ENCODE measurements at places on chromosomes 16 and 17.

GRCh38 chr17:82966415-82966814 is 113.0 kb upstream of the METRNL start:
- peak; percentile 17 for DNase-seq
- peaks cover 5% of the 10 kb centered on the region for H3K36me3 ChIP-seq
- no peak overlapping the region for H3K27ac ChIP-seq
- no peaks in the 10 kb centered on the region for H3K27me3 ChIP-seq
- H3K4me3 ChIP-seq, result no peak overlapping the region
- no peaks in the 10 kb centered on the region for H3K4me1 ChIP-seq

GRCh38 chr16:77782694-77783093 is 5.7 kb upstream of the VAT1L start:
- no peak for DNase-seq
- H3K4me3 ChIP-seq, result no peak overlapping the region
- H3K36me3 ChIP-seq, result peaks cover 6% of the 10 kb centered on the region
- H3K27me3 ChIP-seq, result peaks cover 3% of the 10 kb centered on the region
- no peaks in the 10 kb centered on the region for H3K4me1 ChIP-seq

DNA sequence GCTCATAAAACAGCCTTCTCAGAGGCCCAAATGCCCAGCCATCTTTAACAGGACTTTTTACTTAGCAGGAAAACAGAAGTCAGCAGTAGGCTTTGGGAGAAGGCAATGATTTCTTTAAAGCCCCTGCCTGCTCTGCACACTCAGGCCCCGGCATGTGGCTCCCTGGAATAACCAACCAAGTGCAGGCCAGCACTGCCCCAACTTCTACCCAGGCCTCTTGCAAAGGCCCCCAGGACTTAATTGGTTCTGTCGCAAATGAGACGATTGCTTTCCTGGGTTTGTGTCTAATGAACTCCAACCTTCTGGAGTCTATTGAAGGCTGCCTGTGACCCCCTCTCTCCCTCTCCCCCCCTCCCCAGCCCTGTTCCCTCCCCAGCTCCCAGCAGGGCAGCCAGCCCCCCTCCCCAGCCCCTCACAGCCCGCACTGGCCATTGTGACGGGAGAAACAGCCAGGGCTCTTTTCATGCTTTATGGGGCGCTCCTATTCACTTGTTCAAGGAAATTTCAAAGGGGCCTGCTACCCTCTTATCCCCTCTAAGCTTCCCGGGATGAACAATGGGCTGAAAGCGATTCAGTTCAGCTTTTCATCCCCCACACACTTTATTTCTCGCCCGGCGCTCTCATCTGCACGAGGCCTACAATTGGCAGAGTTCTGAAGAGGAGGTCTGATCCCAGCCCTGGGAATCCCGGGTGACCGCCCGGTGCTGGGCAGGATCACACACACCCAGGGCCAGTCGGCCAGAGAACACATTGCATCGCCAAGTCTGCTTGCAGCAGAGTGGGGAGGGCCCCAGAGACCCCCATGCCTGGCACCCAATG is 15.5 kb downstream of the AXIN2 start:
- no peak overlapping the region for H3K27ac ChIP-seq
- peaks cover 9% of the 10 kb centered on the region for H3K4me1 ChIP-seq
- no peak overlapping the region for H3K4me3 ChIP-seq
- H3K36me3 ChIP-seq, result peaks cover 62% of the 10 kb centered on the region
- H3K27me3 ChIP-seq, result no peaks in the 10 kb centered on the region
- DNase-seq, result no peak

- H3K27me3 ChIP-seq, result no peaks in the 10 kb centered on the region
- H3K4me3 ChIP-seq, result no peak overlapping the region
- H3K27ac ChIP-seq, result no peak overlapping the region
- H3K36me3 ChIP-seq, result peaks cover 5% of the 10 kb centered on the region
Measured at GRCh38 chr17:29060475-29060874, 17.5 kb downstream of the PIPOX start.

DNA sequence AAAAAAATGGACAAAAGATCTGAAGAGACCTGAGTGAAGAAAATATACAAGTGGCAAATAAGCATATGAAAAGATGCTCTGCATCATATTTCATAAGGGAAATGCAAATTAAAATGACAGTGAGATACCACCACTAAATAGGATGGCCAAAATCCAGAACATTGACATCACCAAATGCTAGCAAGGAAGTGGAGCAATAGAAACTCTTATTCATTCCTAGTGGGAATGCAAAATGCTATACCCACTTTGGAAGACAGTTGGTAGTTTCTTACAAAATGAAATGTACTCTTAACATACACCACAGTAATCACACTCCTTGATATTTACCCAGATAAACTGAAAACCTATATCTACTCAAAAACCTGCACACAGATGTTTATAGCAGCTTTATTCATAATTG is 33.6 kb downstream of the DHRS7B start:
- H3K36me3 ChIP-seq, result no peaks in the 10 kb centered on the region
- no peak overlapping the region for H3K27ac ChIP-seq
- DNase-seq, result no peak

GRCh38 chr17:34613064-34614019 is 34.0 kb downstream of the TMEM132E start:
- H3K4me1 ChIP-seq, result peaks cover 25% of the 10 kb centered on the region
- H3K27me3 ChIP-seq, result no peaks in the 10 kb centered on the region
- H3K36me3 ChIP-seq, result no peaks in the 10 kb centered on the region
- no peak for DNase-seq

GRCh38 chr17:700504-701094 is 14.0 kb downstream of the VPS53 start:
- no peaks in the 10 kb centered on the region for H3K4me1 ChIP-seq
- DNase-seq, result no peak
- H3K27ac ChIP-seq, result no peak overlapping the region
- H3K4me3 ChIP-seq, result no peak overlapping the region
- no peaks in the 10 kb centered on the region for H3K36me3 ChIP-seq

DNA sequence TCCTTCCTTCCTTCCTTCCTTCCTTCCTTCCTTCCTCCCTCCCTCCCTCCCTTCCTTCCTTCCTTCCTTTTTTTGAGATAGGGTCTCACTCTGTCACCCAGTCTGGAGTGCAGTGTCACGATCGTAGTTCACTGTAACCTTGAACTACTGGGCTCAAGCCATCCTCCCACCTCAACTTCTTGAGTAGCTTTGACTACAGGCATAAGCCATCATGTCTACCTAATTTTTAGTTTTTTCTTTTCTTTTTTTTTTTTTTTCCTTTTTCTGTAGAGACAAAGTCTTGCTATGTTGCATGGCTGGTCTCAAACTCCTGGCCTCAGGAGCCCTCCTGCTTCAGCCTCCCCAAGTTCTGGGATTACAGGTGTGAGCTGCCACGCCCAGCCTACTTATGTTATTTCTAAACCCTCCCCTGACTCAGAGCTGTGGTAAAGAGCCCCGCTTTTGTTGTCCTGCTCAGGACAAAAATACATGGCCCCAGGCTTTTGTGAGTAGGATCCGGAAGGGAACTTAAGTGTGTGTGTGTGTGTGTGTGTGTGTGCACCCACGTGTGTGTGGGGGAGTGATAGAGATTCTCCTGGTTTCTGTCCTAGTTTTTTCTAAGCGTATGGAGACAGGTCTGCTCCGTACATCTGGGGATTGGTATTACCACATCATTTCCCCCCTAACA is 67.1 kb downstream of the PRKCB start:
- no peaks in the 10 kb centered on the region for H3K36me3 ChIP-seq
- no peak for DNase-seq
- H3K27me3 ChIP-seq, result no peaks in the 10 kb centered on the region
- H3K27ac ChIP-seq, result no peak overlapping the region
- peaks cover 4% of the 10 kb centered on the region for H3K4me1 ChIP-seq
- H3K4me3 ChIP-seq, result no peak overlapping the region

DNA sequence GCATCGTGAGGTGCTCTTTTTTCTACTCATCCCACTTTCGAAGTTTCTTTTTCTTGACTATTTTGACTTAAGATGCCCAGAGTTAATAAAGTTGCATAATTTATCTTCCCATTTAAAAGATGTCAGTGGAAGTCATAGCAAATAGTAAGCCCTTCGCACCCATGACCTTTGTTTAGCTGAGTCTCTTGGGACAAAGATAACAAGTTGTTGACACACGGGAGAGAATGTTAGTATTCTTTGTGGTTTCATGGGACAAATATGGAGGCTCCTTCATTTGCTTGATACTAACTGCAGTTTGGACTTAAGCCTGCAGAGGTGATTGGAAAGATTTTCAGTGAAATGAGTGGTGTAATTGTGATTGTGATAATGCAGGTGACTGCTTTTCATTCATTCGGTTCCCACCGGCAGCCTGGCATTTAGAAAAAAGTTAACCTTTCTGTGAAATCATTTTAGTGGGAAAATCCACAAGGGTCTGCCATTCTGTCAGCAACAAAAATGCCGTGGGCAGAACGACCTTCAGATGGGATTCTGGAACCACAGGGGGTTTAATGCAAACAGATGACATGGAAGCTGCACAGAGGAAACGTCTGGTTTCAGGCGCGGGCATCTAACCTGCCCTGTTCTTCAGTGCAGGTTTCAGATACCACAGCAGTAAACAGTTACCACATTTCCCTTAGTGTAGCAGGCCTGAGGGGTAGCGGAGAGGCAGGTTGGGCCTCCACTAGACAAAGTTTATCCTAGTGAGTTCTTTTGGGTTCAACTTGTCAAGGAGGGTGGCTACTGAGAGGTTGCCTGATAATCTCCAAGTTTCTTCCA is 123.0 kb downstream of the RPTOR start:
- no peak overlapping the region for H3K27ac ChIP-seq
- no peaks in the 10 kb centered on the region for H3K36me3 ChIP-seq
- no peak for DNase-seq
- H3K4me1 ChIP-seq, result peaks cover 5% of the 10 kb centered on the region
- H3K4me3 ChIP-seq, result no peak overlapping the region
- H3K27me3 ChIP-seq, result no peaks in the 10 kb centered on the region

DNA sequence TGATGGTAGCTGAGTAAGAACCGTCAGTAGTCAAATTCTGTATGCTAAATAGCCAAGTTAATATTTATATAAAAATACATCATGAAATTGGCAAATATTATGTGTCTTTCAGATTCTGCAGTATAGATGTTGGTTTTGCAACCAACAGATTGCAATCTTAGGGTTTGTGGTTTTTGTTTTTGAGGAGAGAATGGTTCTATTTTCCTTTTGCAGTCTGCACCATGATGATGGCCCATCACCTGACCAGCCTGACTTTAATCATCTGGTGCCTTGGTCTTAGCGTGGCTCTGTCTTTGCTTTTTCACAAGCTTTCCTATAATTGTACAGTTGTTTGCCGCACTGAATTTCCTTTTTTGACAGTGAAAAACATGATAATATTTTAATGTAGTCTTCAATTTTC is 50.7 kb downstream of the NUP93 start:
- H3K27ac ChIP-seq, result no peak overlapping the region
- no peak for DNase-seq
- no peak overlapping the region for H3K4me3 ChIP-seq
- H3K36me3 ChIP-seq, result no peaks in the 10 kb centered on the region
- H3K4me1 ChIP-seq, result peaks cover 16% of the 10 kb centered on the region

- peaks cover 6% of the 10 kb centered on the region for H3K36me3 ChIP-seq
- H3K27me3 ChIP-seq, result no peaks in the 10 kb centered on the region
- H3K4me1 ChIP-seq, result no peaks in the 10 kb centered on the region
- H3K4me3 ChIP-seq, result no peak overlapping the region
- H3K27ac ChIP-seq, result no peak overlapping the region
Measured at GRCh38 chr16:88799569-88800276, 3.9 kb upstream of the CDT1 start.

DNA sequence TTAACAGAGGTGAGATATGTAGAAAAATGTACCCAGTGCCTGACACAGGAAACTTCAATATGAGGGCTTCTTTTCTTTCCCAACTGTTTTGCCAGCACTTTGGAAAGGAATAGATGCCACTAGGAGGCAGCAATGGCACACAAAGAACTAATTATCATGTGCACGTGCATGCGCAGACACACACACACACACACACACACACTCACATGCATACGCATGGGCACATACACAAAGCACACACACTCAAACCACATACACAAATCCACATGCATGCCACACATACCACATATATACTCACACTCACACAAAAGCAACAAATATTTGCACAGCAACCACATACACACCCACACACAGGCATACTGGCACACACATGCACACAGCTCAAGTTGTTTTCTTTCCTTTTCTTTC is 8.8 kb upstream of the CEP112 start:
- no peaks in the 10 kb centered on the region for H3K27me3 ChIP-seq
- H3K4me1 ChIP-seq, result no peaks in the 10 kb centered on the region
- no peak overlapping the region for H3K4me3 ChIP-seq
- peak; percentile 69 for DNase-seq
- no peak overlapping the region for H3K27ac ChIP-seq

DNA sequence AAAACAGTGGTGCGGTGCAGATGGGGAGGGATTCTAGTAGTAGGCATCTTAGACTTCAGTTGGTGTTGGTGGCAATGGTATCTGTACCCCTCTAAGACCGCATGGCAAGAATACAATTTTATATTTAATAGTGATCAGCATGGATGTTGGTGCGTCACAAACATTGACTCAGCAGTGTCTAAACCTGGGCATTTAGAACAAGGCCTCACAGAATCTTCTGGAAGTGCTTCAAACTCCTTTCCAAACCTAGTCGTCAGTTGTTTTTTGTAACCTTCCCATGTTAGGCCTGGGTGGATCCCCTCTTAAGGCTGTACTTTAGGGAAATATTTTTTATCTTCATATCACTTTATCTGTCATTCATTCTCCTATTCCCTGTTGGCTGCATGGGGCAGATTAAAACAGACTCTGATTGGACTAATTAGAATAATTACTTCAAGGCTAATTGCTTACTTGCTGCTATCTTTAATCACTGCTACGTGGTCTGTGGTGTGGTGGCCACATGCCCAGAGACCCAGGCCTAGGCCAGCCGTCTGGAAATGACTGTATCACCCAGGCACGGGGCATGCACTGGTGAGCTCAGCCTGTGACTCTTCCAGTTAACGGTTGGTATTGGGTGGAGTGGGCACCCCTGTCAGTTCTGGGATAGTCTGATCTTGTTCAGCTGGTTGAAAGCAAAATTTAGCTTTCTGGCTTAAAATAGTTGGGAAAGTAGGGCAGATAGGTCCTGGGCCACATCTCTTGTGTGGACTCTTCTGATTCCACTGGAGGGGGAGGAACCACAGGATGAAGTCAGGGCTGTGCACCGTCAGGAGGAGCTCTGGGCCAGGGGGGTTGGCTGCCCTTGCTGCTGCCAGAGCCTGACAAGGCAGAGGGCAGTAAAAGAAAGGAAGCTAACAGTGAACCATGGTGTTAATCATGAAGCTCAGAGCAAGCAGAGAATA is 4.5 kb downstream of the ALKBH5 start:
- peaks cover 9% of the 10 kb centered on the region for H3K4me1 ChIP-seq
- DNase-seq, result no peak
- no peaks in the 10 kb centered on the region for H3K27me3 ChIP-seq
- peak overlapping the region; percentile 10 for H3K4me3 ChIP-seq
- H3K36me3 ChIP-seq, result peaks cover 35% of the 10 kb centered on the region

Measured in H9 (cell line).